EH (cell line): ENCODE measurements at places on chromosomes 4 and X.

DNA sequence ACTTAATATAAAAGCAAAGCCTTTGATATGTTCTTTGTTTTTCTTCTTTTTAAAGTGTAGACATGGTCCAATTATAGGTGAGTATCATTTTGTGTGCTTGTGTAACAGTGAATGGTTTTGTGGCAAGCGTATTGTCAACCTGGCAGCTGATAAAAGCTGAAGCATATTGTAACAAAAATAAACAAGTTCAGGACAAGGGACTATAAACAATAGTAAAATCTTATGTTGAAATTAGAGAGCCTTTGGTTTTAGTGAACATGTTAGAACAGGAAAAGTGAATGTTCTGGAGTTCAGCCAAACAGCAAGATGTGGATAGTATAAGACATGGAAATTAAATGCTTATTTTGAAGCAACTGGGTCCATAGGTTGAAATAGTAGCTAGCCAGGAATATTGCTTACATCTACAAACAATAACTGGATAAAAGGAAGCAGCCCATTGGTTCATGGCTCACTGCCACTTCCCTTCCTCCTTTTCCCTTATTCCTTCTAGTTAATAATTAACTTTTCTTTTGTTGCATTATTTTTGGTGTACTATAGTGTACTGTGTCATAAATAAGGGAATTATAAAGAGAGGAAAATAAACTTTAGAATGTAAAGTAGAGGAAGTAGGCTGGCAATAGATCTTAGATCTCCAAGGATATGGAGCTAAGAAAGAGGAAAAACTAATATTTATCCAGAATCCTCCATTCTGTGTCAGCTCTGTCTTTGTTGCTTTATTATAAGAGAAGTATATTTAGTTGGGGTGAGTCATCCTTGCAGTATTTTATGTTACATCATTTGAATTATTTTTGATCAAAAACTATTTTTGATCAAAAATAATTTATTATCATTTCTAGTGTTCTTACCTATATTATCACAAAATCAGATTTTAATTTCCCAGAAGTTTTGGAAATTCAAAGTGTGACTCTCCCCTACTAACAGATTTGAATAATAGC lies 65.6 kb downstream of the MRPL1 start:
- DNase-seq = peak; percentile 40

DNA sequence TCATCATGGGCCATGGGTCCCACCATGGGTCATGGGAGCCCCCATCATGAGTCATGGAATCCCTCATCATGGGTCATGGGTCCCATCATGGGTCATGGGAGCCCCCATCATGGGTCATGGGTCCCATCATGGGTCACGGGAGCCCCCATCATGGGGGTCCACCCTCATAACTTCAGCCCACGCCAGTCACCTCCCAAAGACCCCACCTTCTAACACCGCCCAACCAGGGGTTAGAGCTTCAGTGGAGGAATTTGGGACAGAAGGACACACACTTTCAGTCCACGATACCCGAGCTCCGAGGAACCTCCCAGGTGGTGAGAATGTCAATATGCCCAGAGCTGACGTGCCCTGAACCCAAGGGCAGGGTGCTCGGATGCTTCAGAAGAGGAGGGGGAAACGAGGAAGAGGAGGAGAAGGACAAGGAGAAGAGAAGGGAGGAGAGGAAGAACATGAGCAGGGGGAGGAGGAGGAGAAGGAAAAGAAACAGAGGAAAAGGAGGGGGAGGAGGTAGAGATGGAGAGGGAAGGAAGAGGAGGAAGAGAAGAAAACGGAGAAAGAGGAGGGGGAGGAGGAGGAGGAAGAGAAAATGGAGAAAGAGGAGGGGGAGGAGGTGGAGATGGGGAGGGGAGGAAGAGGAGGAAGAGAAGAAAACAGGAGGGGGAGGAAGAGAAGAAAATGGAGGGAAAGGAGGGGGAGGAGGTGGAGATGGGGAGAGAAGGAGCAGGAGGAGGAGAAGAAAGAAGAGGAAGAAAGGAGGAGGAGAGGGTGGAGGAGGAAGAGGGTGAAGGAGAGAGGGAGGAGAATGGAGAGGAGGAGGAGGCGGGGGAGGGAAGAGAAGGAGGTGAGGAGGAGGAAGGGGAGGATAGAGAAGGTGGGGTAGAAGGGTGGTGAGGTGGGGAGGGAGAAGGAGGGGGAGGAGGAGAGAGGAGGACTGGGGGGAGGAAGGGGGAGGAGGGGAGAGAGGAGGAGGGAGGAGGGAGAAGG lies 17.7 kb downstream of the IL3RA start:
- no peak for DNase-seq

- no peak for DNase-seq
These were observed 9.2 kb upstream of the C4orf50 start for GRCh38 chr4:6027392-6027791.

GRCh38 chrX:105313596-105313995 lies 93.1 kb upstream of the TEX13A start:
- no peak for DNase-seq

GRCh38 chr4:47617607-47618006 lies 132.5 kb downstream of the ATP10D start:
- DNase-seq = no peak

DNA sequence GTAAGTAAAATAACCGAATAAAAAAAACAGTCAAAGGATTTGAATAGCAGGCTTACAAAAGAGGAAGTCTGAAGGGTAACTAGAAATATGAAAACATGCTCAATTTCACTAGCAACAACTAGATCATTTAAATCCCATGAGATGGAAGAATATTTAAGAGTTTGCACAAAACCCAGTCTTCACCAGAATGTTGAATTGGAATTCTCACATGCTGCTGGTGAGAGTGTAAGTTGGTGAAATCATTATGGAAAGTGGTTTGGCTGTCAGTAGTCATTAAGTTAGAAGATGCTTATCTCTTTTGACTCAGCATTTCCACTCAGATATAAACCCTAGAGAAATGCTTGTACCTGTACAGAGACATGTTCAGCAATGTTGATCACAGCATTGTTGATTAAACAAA lies 110.1 kb downstream of the PGRMC2 start:
- peak; percentile 18 for DNase-seq
